ENCODE measurements at places on chromosomes 3 and 15. TPM values are rescaled to one million over a fixed set of nuclear protein-coding genes. Genes with fewer than 3 reads are reported as not detected.

Gene MYO9A
- 103 TPM for total RNA-seq

Gene MCTP2
- total RNA-seq, result 0.74 TPM

Gene GOLGA8T
- total RNA-seq, result 0.49 TPM

Gene GOLGA6B
- total RNA-seq, result not detected

Gene CFAP92
- total RNA-seq, result 1.2 TPM

Gene CFAP91
- total RNA-seq, result 4.9 TPM

Gene SLC35A5
- total RNA-seq, result 53.4 TPM

Gene IGSF10
- 0.74 TPM for total RNA-seq

Gene PLA2G4D
- total RNA-seq, result not detected

Gene RLBP1
- total RNA-seq, result 0.98 TPM

Measured in temporal lobe (tissue), 4 donors.